ENCODE measurements at places on chromosomes 6 and 20.

DNA sequence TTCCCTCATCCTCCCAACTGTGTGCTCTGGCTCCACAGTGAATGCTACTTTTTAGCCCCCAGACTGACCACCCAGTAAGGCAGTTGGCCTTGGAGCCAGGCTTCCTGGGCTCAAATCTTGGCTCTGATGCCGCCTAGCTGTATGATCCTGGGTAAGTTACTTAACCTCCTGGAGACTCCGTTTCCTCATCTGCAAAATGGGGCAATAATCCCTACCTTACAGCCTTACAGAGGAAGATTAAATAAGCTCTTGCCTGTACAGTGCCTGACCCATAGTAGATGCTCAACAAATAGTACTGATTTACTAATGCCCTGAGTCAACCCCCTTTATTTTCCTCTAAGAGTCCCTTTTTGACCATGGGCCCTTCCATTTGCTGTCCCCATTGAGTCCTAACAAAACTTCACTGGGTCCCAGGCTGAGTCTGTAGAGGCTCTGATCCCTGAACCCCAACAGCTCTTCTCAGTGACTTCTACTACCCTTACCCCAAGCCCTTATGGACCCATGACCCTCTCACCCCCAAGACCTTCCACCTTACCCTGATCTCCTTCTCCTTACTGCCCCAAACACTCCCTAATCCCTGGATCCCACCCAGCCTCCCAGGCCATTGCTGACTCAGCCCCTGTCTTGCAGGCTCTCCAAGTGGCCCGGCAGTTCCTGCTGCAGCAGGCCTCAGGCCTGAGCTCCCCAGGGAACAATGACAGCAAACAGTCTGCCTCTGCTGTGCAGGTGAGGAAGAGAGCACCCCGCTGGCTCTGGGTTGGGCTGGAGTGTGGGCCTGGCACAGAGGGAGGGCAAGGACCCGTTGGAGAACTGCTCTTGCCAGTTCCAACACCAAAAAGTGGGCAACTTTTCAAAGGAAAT is 31.4 kb downstream of the FOXP4 start:
- peak; percentile 65 for DNase-seq

DNA sequence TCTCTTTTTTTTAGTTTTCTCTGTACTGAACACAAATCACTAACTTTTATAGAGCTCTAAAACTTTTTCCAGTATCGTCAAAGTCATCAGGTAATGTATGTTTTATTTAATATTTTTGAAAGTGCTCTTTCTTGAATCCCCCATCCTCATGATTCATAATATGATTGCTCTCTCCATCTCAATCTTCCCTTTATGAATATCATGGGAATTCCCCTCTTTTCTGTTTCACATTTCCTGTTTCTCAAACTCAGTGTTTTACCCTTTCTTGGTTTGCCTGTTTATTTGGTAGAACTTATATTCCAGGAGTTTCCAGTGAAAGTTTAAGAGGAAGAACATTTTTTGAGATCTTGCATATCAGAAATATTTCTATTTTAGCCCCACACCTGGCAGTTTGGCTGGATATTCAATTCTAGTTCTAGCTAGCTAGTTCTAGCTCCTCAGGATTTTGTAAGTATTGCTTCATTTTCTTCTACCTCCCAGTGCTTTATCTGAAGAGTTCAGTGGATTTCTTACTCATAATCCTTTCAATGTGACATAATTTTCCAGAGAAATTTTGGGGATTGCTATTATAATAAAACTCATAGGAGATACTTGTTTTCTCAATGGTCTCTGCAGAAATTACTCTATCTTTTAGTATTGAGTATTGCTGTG is 6.1 kb upstream of the C6orf58 start:
- no peak for DNase-seq

DNA sequence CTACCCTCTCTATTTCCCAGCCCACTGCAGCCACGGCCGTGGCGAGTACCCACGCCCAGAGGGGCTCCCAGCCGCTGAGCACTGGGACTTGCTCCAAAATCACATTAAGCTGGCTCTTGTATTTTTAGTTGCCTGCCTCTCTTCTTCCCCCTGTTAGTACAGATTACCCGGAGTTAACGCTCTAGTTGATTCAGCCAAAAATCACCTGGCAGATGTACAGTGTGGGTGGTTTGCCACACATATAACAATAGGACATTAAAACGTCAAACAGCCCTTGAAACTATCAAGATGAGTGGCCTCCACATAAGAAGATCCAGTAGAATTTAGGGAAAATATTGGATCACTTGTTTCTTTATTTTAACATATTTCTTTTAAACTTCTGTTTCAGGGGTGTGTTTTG is 268.8 kb upstream of the PRDM1 start:
- no peak for DNase-seq

DNA sequence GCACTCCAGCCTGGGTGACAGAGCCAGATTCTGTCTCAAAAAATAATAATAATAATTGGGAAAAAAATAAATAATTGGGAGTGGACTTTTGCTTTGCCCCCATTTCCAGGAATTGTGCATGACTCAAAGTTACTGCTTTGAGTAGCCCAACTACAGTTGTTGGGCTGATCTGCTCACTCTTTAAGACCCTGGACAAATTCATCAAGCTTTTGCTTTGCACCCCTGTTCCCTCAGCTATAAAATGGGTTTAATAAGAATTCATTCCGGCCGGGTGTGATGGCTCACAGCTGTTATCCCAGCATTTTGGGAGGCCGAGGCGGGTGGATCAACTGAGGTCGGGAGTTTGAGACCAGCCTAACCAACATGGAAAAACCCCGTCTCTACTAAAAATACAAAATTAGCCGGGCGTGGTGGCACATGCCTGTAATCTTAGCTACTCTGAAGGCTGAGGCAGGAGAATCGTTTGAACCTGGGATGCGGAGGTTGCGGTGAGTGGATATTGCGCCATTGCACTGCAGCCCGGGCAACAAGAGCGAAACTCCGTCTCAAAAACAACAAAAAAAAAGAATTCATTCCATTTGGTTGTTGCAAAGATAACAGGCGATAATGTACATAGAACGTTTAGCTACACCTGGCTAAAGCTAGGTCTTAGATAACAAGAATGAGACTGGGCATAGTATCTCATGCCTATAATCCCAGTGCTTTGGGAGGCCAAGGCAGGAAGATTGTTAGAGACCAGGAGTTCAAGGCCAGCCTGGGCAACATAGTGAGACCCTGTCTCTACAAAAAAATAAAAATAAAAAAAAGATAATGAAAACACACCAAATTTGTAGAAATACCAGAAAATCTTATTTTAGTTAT is 87.9 kb upstream of the ZNF217 start:
- no peak for DNase-seq

DNA sequence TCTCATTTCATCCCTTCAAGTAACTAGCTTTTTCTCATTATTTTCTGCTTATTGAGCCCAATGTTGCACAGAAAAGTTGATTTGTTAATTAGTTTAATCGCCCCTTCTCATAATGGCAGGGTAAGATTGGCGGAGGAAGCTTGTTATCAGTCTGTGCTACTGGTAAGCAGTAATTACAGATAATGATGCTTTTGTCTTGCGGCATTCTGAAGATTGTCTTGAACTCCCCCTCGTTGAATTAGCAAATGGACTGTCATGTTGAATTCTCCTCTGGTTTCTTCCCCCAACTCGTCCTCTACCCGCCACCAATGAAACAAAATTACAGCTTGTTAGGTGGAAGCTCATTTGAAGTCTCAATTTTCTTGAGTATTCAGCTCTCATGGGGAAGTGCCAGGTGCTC is 39.4 kb downstream of the PRDM13 start:
- no peak for DNase-seq

DNA sequence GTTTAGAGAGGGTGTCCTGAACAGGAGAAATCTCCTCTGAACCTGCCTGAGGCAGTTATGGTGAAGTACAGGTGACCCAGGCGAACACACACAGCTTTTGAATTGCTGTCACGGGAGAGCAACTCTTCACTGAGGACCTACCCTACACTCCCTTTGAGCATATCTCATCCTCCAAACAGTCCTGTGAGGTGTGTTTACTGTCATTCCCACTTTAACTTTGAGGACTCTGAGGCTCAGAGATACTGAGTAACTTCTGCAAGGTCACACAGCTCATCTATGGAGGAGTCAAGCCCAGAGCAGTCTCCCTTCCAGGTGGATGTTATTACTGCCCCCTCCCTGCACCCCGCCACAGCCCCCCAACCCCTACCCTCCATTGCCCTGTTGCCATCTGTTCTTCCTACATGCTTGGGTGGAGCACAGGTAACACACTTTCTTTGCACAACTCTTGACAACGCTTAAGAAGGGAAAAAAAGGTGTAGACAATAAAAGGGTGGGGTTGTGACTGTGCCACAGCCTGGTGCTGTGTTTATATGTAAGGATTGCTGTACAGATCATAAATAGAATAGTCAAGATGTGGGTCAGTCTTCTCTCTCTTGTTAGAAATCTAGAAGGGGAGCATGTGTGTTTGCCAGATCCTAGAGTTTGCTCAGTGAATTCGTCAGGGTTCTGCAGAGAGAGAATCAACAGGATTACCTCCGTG is 4.3 kb upstream of the TRAF3IP2 start:
- no peak for DNase-seq

- DNase-seq = no peak
Measured at GRCh38 chr20:21050710-21051109, 55.4 kb downstream of the LINC00237 start.

DNA sequence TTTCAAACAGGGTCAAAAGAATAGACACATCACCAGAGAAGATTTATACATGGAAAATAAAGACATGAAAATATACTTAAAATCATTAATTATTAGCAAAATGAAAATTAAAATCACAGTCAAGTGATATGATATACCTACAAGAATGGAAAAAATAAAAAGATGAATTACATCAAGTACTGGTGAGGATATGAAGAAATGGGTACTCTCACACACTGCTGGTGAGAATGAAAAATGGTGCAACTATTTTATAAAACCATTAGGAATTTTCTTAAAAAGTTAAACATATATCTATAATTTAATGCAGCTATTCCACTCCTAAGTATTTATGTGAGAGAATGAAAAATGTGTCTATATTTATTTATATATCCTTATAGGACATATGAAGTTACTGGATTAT is 136.3 kb upstream of the GRIK2 start:
- no peak for DNase-seq

DNA sequence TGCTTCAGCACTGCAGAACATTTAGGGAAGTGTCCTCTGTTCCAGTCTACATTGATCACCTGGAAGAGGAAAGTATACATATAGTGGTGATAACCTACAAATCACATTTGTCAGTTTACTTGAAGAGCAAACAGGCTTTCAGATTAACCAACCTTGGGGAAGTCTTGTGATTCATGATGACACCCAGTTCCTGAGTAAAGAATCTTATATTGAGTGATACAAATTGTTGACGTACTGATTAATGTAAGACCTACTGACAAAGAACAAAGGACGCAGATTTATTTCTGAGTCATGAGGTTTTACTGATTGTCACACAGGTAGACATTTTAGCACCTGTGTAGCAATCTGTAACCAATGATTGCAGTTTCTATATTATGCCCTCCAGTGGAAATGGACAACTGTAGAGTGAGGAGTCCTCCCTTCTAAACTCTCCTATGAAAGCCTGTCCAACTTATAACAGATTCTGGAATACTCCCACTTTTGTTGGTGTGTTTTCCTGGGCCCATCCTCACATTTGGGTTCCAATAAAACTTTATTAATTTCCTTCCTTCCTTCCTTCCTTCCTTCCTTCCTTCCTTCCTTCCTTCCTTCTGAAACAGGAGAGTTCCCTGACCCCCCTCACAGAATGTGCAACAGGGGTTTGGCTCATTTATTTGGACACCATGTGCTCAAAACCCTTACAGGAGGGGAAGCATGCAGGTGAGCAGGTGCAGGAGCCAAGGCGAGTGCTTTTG is 113.5 kb downstream of the SLC35B3 start:
- DNase-seq = no peak

DNA sequence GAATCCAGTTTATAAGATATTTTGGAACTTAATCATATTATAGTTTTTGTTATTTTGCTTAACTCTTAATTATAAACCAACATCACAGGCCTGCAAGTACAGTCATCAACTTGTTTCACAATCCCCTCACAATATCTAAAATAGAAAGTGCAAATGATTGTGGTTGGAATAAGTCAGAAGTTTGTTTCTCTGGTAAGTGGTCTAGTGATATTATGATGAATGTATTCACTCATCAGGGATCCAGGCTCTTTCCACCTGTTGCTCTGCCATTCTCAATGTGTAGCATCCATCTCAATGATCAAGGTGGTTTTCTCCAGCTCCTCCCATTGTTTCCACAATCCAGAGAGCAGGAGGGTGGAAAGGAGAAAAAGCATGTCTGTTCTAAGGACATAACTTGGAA is 54.2 kb downstream of the OPN5 start:
- no peak for DNase-seq

DNA sequence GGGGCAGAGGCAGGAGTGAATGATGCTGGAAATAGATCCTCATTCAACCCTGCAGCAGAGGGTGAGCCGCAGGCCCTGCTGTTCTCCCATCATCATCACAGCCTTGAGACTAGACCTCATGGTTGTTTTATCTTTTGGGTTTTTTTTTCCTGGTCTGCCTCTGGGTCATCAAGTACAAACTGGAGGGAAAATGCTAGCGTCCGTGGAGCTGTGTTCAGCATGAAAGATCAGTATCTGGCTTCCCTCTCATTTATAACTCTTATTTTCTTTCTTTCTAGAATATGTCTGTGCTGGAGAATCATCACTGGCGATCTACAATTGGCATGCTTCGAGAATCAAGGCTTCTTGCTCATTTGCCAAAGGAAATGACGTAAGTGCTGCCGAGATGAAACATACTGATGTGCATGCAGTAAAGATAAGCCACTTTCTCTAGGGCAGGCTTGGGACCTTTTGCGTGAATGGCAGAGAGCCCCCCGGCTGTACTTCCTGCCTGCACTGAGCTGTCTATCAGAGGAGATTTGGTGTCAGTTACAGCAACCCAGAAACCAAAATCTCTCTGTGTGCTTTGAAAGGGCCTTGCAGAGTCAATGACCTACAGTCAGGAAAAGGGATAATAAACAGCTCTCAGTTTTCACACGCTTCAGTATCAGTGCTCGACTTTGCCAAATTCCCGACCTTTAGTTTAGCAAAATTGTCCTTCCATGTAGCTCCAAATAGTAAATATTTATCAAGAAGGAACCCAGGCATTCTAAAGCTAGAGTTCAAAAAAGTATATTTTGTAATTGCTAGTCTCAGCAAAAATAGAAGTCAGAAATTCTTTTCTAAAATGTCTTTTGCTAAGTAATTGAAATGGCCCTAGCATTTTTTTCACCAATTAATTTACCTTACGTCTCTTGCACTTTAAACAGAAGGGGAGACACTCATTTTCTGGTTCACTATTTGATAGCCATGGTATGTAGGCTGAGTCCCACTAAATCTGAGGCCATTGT is 76.3 kb downstream of the MTFR2 start:
- no peak for DNase-seq

DNA sequence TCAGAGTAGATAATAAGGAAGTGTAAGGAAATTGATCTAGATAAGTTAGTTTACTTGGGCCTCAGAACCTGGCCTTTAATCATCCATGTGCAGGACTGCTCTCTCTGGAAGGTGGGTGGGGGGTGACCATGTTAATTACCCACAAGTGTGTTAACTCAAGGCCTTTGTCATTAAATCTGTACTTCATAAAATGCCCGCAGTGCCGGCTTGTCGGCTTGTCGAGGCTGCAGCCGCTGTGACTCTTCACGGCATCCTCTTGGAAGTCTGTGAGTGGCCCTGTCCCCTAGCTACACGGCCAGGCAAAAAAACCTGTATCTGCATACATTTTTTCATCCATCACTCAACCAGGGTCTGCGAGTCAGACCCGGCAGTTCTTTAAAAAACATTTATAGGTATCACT is 70.9 kb upstream of the ASCC3 start:
- DNase-seq = no peak

GRCh38 chr20:19909725-19910124 is 107.4 kb upstream of the NAA20 start:
- DNase-seq = no peak

Data from fibroblast of skin of back (primary cell).